ENCODE measurements at places on chromosomes 3 and 15. TPM values are rescaled to one million over a fixed set of nuclear protein-coding genes. Genes with fewer than 3 reads are reported as not detected.
A peak's percentile ranks its signal among the peaks of the same experiment; 100 is the strongest.

- peak; percentile 53 for DNase-seq
These were observed 15.9 kb upstream of the SKOR1 start for GRCh38 chr15:67809441-67809840.

GRCh38 chr15:67133738-67134066, 68.3 kb downstream of the SMAD3 start:
- no peak for DNase-seq

- no peak for DNase-seq
These were observed 433.8 kb upstream of the SUCLG2 start for GRCh38 chr3:68088216-68088615.

DNA sequence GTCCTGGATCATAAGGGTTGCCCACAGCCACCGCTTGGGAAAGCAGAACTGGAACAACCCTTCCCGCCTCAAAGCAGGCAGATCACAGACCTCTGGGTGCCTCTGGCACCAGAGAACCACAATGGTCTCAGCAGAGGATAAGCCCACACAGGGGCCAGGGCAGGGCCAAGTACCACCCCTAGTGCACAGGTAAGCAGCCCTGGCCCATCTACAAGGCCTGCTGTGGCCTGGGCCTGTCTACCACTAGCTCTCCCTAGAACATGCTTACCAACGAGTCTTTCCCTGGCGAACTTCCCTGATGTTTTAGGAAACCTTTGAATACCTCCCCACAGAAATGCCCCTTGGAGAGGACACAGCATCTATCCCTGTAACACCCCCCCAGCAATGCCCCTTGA, 28.3 kb downstream of the TNK2 start:
- DNase-seq: no peak

GRCh38 chr3:56810577-56811545, 9.1 kb upstream of the ARHGEF3 start:
- DNase-seq: no peak

DNA sequence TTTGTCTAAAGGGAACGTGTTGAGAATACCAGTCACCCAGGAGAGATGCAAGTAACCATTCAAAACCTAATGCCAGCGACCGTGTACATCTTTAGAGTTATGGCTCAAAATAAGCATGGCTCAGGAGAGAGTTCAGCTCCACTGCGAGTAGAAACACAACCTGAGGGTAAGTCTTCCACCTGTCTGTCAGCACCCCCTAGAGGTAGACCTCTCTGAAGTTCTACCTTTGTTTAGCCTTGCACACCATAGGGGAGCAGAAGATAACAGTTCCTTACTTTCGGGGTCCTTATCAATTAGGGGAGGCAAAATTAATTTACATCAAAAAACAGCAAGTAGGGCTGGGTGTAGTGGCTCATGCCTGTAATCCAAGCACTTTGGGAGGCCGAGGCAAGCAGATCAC, 124.4 kb downstream of the HCN4 start:
- DNase-seq: no peak

DNA sequence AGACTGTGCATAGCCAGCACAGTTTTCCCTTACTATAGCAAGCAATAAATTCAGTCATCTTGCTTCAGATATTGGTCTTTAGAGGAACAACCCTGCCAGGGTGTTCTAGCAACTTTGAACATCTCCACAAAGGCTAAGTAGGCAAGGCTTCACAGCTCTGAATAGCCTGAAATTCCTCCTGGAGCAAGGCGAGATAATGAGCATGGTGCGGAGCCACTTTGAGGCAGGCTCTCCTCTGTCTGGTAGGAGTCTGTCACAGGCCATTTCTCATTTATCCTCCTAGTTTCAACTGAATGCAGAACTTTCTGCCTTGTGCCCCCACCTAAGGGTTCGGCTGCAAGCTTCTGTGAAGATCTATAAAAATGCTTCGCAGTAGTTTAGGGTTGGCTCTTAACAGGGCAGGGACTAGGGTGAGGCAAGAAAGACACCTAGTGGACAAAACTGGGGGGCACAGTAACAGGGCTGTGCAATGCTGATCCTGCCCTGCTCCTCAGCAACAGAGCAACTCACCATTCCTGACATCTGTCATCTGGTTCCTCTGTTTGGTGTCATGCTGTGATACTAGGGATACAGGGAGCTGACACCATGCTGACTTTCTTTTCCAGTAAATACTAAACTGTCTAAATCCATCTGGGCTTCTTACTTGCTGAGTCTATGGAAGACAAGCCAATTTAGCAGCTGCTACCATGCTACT, 16.6 kb upstream of the EHHADH start:
- no peak for DNase-seq

DNA sequence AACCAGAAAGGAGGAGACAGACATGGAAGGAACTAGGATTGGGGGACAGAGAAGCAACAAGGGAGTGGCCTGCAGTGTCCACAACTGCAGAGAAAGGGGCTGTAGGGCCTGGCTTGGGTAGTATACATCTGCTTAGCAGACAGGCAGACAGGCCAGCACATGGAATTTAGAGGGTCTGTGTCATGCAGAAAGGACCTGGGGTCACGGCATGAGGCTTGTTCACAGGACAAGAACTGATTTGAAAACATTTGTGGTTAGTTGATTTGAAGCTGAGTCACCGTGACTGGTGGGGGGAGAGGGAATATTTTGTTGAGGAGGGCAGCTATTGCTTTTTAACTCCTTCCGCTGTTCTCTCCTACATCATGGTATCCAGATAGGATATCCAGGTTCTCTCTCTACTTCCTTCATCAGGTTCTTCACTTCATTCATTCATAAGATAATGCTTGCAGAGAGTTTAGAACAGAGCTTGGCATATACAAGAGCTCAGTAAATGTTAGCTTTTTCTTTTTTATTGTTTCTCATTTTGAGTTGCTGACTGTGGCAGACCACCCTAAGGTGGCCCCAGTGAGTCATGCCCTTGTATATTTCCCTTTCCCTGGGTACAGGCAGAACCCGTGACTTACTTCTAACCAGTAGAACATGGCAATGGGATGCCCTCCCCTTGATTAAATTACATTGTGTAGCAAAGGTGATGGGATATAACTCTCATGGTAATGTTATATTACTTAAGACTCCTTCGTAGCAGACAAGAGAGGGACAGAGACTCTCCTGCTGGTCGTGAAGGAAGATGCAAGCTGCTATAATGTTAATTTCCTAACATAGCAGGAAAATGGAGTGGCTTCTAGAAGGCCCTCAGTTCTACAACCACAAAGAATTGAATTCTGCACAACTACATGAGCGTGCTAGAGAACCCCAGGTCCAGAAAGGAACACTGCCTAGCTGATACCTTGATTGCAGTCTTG, 95.0 kb upstream of the NMNAT3 start:
- DNase-seq: no peak

- no peak for DNase-seq
These were observed 29.3 kb upstream of the SH3BP5 start for GRCh38 chr3:15361494-15362214.

- DNase-seq: no peak
These were observed 203.6 kb upstream of the MDFIC2 start for GRCh38 chr3:70516076-70516475.

DNA sequence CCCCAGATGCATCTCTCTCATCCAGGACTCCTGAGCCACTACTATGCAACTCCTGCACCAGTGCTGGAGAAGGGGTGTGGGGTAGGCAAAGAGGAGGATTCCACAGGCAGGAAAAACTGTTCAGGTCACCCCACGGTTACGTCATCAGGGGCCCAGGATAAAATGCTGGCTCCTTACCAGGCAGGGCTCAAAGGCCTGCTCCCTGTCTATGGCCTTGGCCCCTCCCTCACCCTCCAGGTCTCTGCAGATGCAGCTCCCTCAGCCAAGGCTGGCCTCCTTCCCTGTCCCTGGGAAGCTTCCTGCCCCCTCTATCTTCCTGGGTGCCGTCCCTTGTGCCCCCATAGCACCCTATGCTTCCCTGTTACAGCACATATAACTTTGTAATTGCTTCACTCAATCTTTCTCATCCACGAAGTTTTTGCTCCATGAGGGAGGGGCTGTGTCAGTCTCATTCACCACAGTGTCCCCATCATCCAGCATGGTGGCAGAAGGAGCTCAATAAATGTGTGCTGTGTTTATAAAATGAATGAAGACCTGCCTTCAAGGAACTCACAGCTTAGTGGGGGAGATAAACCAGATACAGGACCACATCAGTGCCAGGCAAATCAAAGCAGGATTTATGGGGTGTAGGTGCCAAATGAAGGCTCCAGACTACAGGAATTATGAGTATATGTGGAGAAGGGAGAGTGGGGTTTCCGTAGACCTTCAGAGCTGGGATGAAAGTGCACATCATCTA, 18.6 kb downstream of the KBTBD13 start:
- peak; percentile 73 for DNase-seq

DNA sequence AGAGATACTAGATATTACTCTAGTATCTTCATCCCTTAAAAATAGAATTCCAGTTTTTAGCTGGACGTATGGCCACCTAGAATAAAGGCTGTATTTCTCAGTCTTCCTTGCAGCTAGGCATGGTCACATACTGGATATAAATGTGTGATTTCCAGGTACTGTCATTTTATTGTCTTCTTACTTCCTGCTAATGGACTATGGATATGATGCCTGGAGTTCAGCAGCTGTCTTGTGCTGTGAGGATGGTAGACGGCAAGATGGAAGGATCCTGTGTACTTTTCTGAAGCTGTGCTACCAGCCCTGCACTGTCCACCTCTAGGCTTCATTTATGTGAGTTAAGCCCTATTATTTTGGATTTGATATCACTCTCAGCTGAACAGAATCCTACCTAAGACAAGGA, 83.4 kb downstream of the EBLN2 start:
- DNase-seq: no peak

DNA sequence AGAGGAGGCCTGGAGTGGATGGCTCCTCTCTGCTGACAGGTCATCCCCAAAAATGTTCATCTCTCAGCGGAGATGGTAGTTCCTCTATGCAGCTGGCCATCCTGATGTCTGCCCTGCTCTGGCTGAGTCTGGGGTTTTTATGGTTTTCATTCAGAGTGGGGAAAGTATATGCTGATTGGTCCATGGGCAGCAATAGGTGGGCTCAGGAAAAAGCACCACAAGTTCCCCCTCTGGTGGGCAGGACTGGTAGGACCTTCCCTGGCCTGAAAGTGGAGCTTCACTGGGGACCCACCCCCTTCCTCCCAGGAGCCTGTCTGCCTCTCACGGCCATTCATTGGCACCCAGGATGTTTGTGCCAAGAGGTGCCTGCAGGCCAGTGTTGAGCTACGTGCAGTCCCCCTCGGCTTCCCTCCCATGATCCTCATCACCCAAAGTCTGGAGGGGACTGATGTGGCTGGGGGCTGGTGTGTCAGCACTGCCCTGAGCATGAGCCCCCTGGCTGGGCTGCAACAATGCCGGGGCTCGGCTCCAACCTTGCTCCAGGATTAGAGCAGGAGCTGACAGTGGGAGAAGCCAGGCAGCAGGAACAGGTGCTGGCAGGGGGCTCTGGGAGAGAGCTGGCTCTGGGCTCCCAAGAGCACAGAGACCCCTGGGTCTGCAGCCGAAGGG, 13.1 kb upstream of the BLOC1S6 start:
- no peak for DNase-seq

DNA sequence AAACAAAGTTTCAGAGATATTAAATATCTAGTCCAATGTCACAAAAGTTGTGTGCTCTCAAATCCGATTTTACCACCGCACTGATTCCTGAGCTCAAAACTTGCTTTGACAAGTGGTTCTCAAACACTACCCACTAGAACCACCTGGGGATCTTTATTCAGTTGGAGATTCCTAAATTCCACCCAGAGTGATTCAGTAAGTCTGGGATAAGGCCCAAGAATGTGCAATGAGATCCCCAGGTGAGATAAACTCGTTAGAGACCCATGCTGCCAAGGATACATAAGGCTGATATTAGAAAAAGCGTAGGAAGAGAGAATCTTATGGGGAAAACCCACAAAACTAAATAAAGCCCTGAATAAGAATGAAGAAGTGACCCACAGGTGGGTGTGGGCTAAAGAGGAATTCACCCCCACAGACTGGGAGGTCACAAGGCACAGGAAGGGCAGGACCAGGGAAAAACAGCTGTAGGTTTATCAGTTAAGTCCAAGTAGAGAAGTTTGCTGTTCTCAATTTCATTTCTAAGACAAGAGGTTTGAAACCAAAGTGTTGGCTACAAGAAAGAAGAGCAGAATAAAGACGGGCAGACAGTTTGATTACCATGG, 11.5 kb upstream of the RPS17 start:
- DNase-seq: no peak

GRCh38 chr15:31108836-31109235, 7.3 kb upstream of the TRPM1 start:
- no peak for DNase-seq

DNA sequence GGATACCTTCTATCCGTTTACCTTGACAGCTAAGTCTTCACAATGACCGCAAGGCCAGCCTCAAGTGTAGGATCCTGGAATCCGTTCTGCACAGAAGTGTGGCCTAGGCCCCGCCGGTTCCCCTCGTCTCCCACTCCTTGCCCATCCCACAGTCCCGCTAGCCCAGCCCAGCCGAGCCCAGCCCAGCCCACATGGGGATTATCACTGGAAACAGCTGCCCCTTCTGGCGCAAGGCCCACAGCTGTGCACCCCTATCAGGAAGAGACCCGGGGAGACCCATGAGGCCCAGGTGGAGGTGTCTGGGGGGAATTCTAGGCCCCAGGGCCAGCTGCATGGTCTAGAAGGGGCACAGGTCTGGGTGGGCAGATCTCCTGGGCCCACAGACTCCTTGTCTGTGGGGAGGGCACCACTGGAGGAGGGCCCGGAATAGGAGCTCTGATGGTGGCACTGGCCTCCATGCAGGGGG, 27.9 kb upstream of the KLF13 start:
- DNase-seq: no peak

Gene PCLAF
- 0.35 TPM for total RNA-seq

Gene AMT
- total RNA-seq: 1.2 TPM

Gene MST1
- total RNA-seq: 5.7 TPM

Gene CATSPER2
- 5.2 TPM for total RNA-seq

Gene TLR9
- 0.19 TPM for total RNA-seq

Gene FBXO40
- total RNA-seq: 0.13 TPM

Gene SIDT1
- 1.5 TPM for total RNA-seq
